ENCODE measurements at places on chromosomes 1 and 21. TPM values are rescaled to one million over a fixed set of nuclear protein-coding genes. Genes with fewer than 3 reads are reported as not detected.

The SLC1A7 gene
- total RNA-seq: not detected

The PTGER3 gene
- 89.3 TPM for total RNA-seq

The ADAMTS5 gene
- total RNA-seq: 9.3 TPM

The DPYD gene
- total RNA-seq: 15.1 TPM

The ASCL5 gene
- total RNA-seq: not detected

The SLC9C2 gene
- total RNA-seq: not detected

The FCGR3B gene
- total RNA-seq: 1.1 TPM

The NT5C1A gene
- not detected for total RNA-seq

The GSTM5 gene
- 1.9 TPM for total RNA-seq

The RGS16 gene
- total RNA-seq: 1.2 TPM
